H9 (cell line): ENCODE measurements at places on chromosomes 4 and X.
A peak's percentile ranks its signal among the peaks of the same experiment; 100 is the strongest.

GRCh38 chr4:184853436-184853835 lies 27.7 kb upstream of the ACSL1 start:
- no peak overlapping the region for H3K4me3 ChIP-seq
- no peaks in the 10 kb centered on the region for H3K36me3 ChIP-seq
- no peak for DNase-seq
- H3K4me1 ChIP-seq = no peaks in the 10 kb centered on the region; the same call in 1 of the 2 replicates
- no peaks in the 10 kb centered on the region for H3K27me3 ChIP-seq

DNA sequence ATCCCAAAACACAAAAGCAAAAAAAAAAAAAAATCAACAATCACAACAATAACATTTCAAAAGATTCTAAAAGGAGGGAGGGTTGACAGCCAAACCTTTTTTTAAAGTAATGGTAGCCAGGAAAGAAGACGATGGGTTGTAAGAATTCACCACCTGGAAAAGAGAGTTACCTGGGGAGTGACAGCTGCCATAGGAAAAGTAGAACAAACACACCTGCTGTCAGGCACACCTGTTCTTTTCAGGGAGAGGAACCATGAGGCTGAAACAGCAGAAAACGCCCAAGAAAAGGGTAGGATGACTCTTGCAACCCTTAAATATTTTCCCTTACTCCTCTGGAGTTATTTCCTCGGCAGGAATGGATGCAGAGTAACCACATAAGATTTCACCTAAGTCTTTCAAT lies 388.4 kb upstream of the TEX13C start:
- no peaks in the 10 kb centered on the region; the same call in 1 of the 2 replicates for H3K4me1 ChIP-seq
- H3K27me3 ChIP-seq = no peaks in the 10 kb centered on the region
- H3K36me3 ChIP-seq = no peaks in the 10 kb centered on the region
- no peak for DNase-seq

DNA sequence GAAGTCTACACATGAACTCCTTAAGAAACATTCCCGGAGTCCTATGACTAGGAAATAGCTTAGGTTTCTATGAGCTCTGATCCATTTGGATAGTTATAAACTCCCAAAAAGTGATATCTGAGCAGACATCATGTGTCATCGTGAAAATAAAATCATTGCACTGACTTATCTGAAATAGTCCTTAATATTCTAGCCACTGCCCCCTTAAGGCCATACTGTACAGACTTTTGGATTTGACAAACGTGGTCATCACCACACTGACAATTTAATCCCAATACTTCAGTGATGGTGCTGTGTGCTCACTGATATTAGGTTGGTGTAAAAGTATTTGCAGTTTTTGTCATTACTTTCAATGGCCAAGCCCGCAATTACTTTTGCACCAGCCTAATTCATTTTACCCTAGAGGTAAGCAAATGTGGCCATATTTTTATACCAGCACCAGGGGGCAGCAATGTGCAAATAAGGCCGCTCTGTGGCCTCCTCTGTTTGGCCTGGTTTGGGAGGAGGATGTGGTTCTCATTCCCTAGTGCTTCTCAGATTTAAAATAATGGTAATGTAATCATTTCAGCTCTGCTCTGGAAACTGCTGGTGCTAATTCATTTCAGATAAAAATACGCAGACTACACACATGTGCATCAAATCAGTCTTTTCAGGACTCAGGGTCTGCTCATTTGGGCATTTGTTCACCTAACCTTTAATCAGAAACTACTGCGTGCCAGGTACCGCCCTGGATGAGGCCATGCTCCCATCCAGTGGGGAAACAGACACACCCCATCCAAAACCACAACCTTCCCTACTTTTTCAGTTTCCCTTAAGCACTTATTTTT lies 196.4 kb upstream of the C1QTNF7 start:
- 0 out of 2 replicates have a peak, but pooled peaks cover 2% of the 10 kb centered on the region for H3K4me1 ChIP-seq
- H3K27me3 ChIP-seq = no peaks in the 10 kb centered on the region
- H3K27ac ChIP-seq = no peak overlapping the region
- peak; percentile 71 for DNase-seq
- no peaks in the 10 kb centered on the region for H3K36me3 ChIP-seq

DNA sequence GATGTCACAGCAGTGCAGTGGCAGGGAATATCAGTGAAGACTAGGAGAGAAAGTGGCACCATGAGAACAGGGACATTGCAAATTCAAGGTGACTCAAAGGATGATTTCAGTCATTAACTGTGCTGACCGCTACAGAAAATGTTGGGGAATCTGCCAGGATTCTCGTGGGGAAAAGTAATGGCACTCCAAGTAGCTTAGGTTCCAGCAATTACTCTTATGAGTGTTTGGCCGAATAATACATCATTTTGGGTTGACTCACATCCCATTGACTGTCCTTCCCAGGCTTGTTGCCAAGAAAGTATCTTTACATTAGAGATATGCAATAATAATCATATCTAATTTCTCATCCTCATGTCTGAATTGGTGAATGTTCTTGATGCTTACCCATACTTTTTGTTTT lies 1411.1 kb upstream of the PCDH7 start:
- H3K27ac ChIP-seq = no peak overlapping the region
- H3K4me3 ChIP-seq = no peak overlapping the region
- no peaks in the 10 kb centered on the region for H3K27me3 ChIP-seq
- no peaks in the 10 kb centered on the region for H3K4me1 ChIP-seq

DNA sequence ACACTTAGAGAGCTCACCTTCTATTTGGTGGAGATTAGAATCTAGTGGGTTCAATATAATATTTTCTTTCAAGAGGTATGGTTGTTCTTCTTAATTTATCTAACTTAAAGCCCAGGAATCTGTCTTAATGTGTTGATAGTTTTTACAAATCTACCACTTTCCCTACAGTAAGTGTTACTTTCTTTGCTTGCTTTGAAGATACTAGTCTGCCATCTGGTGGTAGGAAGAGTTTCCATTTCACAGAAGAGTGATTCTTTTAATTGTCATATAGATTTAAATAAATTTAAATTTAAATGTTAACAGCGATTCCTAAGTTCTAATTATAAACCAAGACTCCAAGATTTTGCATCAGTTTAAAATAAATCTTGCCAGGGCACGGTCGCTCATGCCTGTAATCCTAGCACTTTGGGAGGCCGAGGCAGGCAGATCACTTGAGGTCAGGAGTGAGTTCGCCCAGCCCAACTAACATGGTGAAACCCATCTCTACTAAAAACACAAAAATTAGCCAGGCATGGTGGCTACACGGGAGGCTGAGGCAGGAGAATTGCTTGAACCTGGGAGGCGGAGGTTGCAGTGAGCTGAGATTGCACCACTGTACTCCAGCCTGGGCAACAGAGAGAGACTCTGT lies 43.5 kb downstream of the NUDT9 start:
- H3K36me3 ChIP-seq = no peaks in the 10 kb centered on the region
- no peak overlapping the region for H3K4me3 ChIP-seq
- DNase-seq = no peak
- H3K27ac ChIP-seq = no peak overlapping the region
- H3K27me3 ChIP-seq = no peaks in the 10 kb centered on the region
- H3K4me1 ChIP-seq = no peaks in the 10 kb centered on the region; the same call in 1 of the 2 replicates

GRCh38 chr4:56668267-56668666 lies 12.8 kb downstream of the HOPX start:
- H3K4me3 ChIP-seq = no peak overlapping the region
- DNase-seq = no peak
- H3K36me3 ChIP-seq = no peaks in the 10 kb centered on the region
- peaks cover under 1% of the 10 kb centered on the region; the same call in 1 of the 2 replicates for H3K4me1 ChIP-seq

DNA sequence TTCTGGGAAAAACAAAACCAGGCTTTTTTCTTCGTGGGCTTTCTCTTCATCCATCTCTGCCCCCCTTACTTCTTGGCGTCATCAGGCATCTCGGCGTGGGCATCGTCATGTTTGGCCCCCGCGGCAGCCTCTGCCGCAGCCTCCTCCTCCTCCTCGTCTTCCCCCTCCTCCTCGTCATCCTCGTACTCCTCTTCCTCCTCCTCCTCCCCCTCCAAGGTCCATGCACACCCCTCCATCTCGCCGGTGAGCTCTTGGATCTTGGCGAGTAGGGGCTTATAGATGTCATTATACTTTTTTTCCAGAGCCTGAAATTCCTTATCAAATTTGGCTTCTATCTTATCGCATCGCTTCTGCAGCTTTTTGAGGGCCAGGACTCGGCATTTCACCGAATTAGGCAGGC lies 488 bp downstream of the NAP1L5 start:
- no peaks in the 10 kb centered on the region for H3K4me1 ChIP-seq
- H3K36me3 ChIP-seq = peaks cover 4% of the 10 kb centered on the region; the same call in 1 of the 2 replicates
- no peaks in the 10 kb centered on the region for H3K27me3 ChIP-seq
- DNase-seq = no peak

DNA sequence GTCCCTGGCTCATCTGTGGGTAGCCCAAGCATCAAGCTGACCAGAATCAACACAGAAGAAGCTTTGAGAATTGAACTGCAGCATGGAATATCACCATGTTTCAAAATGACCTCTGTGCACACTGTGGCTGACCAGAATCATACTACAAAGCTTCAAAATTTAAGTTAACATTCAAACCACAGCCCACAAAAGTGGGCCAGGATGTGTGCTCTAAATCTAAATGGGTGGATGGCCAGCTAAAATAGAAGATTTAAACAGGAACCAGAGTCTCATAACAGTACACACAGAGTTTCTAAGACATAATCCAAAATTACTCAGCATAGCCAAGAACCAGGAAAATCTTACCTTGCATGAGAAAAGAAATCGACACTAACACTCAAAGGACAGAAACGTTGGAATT lies 46.1 kb downstream of the KLF3 start:
- H3K36me3 ChIP-seq = no peaks in the 10 kb centered on the region
- H3K27me3 ChIP-seq = no peaks in the 10 kb centered on the region
- no peak overlapping the region for H3K4me3 ChIP-seq
- no peak for DNase-seq
- H3K4me1 ChIP-seq = no peaks in the 10 kb centered on the region

DNA sequence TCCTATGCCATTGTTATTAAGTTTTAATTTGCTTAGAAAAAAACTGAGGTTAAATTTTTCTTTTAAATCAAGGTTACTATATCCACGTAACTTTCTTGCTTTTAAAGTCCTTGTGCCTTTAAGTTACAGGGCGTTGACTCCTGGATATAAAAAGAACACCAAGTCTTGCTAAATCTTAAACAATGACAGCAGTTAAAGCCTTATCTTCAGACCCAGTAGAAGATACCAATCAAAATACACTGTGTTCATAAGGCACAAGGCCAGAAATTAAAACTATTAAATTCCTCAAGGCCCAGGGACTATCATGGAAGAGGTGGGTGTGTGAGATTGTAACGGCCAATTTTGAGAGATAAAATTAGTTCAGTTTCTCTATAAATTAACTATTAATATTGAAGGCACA lies 60.4 kb downstream of the PAGE2 start:
- no peaks in the 10 kb centered on the region for H3K27me3 ChIP-seq
- H3K36me3 ChIP-seq = no peaks in the 10 kb centered on the region
- H3K27ac ChIP-seq = no peak overlapping the region
